ENCODE measurements at places on chromosomes 16 and 17.

- DNase-seq = no peak
Measured at GRCh38 chr16:58299757-58300349, 5.0 kb upstream of the PRSS54 start.

DNA sequence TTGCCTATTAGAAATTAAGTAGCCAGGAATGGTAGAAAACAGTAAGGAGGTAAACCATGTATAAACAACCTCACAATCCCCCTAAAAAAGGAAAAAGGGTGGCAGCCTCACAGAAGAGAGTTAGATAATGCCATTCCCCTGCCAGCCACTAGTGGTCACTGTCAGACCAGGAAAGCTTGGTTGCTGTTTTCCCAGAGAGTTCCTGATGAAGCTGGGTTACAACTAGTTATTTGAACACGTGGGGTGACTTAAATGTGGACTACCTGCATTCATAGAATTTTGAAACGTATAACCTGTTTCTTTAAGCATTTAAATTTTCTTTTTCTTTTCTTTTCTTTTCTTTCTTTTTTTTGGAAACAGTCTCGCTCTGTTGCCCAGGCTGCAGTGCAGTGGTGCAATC, 5.8 kb downstream of the GPRC5C start:
- DNase-seq = no peak

- DNase-seq = no peak
Measured at GRCh38 chr17:8067806-8068205, 19.7 kb downstream of the ALOX12B start.

GRCh38 chr16:70526403-70526802, 2.8 kb downstream of the SF3B3 start:
- DNase-seq = no peak

- DNase-seq = no peak
Measured at GRCh38 chr17:80465327-80465974, 11.0 kb downstream of the NPTX1 start.

- no peak for DNase-seq
Measured at GRCh38 chr17:42329025-42329976, 41.0 kb downstream of the STAT5A start.

GRCh38 chr17:32281011-32281451, 15.4 kb downstream of the RHBDL3 start:
- DNase-seq = no peak

DNA sequence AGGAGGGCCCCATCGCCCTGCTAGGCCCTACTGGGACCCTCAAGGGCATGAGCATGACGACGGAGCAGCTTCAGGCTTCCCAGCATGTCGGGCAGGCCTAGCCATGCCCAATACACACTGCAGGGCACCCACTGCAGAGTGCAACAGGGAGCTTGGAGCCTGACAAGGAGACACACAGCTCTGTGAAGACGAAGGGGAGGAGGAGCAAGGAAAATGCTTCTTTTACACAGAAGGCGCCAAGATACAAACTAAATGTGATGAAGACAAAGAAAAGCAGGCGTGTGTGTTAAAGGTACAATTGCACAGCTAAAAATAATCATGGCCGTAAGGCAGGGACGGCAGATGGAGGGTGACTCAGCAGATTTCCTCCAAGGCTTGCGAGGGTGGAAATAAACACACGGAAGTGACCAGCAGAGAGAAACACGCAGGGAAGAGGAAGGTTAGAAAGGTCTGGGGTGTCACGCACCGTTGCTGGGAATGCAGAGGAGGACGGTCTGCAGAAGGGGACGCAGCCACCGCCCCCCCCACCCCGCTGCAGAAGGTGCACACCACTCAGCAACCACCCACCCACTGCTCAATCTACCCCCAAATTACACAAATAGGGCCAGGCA, 108.5 kb downstream of the ZNF778 start:
- DNase-seq = no peak

GRCh38 chr16:20850981-20851380, 44.7 kb downstream of the REXO5 start:
- no peak for DNase-seq

GRCh38 chr17:72386619-72387237, 265.9 kb downstream of the SOX9 start:
- DNase-seq = peak; percentile 57

DNA sequence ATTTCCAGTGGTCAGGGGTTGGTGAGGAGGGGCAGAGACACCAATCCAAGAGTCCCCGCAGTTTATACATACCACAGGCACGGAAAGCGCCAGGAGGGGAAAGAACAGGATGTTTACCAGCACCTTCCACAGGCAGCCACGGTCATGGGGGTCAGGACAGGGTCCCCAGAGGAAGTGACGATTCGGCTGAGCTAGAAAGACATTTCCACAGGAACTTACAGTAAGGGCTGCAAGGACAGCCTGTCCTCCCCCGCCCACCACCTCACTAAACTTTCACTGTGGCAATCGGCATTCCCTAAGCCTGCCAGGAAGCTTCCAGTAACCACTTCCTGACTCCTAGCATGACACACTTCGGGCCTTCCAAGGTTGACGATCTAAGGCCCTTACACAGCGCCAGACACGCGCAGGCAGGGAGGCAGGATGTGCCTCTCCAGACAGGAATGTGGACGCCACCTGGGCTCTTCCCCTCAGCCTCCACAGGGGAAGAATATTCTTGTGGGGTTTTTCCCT, 1.2 kb upstream of the MT2A start:
- no peak for DNase-seq

DNA sequence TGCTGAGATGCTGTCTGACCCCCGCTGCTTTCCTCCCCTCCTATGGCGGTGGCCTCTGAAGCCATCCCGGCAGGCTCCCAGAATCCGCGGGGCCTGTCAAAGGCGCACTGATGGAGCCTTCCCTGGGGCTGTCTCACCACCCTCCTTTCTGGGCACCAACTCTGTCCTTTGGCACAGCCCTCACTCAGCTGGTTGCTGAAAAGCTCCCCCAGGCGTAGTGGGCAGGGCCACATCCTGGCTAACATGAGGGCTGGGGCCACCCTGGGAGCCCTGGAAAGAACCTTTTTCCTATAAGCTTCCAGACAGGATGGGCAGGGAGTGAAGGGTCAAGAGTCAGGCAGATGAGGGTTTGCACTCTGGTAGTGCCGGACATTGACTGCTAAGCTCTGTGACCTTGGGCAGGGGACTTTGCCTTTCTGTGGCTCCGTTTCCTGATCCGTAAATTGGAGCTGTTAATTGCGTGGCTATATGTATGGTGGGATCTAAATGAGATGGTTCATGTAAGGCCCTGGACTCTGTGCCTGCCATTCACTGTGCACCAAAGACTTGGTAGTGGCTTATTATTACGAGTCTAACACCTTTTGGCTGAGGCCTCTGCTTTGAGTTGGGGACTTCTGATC, 27.6 kb upstream of the LASP1NB start:
- no peak for DNase-seq

- DNase-seq = peak; percentile 36
Measured at GRCh38 chr16:69089091-69089910, 16.2 kb upstream of the HAS3 start.

GRCh38 chr16:54526916-54527315, 240.3 kb upstream of the IRX3 start:
- DNase-seq = no peak

DNA sequence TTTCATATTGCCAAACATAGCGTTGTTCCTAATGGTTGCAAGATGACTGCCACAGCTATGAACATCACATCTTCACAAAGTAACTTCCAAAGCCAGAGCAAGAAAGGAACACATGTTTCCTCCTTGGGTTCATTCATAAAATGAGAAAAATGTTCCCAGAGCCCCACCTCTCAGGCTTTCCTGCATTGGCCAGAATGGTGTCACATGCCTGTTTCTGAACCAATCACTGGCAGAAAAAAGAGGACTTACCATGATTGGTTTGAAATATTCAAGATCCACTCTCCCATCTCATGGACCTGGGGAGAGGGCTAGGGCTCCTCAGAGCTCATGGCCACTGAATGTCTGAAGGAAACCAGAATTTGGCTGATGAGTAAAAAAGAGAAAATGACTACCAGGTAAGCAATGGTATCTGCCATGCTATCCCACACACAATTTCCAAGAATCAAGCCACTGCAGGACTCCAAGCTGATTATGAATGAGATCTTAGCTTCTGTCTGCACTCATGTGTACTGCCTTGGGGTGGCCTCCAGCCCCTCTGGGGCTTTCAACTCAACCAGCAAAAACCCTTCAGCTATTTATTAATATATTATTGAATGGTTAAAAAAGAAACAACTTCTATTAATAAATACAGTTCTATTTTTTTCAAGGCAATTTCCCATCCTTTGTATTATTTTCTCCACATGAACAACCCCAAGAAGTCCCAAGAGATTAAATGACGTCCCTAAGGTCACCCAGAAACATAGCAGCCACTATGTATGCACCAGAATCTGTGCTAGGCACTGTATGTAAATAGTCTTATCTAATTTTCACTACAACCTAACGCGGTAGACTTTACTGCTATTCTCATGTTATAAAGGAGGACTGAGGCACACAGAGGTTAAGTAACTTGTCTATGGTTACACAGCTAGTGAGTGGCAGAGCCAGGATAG, 61.4 kb upstream of the TMC5 start:
- DNase-seq = no peak

GRCh38 chr17:56110463-56111135, 42.7 kb upstream of the ANKFN1 start:
- peak; percentile 70 for DNase-seq

- DNase-seq = no peak
Measured at GRCh38 chr17:7263801-7264078, 1.5 kb upstream of the CLDN7 start.

DNA sequence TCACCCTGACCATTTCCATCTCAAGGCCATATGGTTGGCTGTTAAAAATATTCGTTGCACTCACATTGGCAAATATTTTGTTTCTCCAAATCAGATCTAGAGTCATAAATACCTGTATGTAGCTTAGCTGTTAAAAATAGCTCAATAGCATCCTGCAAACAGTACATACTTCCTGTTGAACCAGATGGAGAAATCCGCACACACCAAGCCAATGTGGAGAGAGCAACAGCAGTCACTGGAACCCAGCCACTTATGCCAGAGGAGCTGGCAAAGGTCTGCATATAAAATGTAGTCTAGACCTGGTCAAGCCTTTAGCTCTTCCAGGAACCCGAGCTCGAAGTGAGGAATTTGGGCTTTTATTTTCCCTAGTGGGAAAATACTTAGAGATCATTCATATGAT, 146.4 kb upstream of the KCNJ16 start:
- no peak for DNase-seq

GRCh38 chr17:9350080-9350479, 225.5 kb downstream of the STX8 start:
- no peak for DNase-seq

GRCh38 chr16:54444851-54445458, 158.4 kb upstream of the IRX3 start:
- DNase-seq = no peak

DNA sequence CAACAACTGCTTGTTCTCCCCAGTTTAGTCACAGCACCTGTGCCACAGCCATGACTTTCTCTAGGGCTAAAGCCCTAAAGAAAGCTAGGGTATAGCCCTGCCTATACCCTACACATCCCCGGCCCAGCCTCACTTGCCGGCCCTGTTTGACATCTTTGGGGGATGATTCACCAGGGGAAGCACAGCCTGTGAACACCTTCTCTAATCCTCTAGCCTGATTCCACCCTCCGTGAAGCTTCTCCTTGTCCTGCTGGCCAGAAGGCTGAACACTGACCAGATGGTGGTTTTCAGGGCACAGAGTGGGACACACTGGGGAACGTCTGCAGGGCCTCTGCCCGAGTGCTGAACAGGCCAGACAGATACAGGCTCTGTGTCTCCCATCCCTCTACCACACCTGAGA, 6.0 kb downstream of the CLEC16A start:
- DNase-seq = no peak

DNA sequence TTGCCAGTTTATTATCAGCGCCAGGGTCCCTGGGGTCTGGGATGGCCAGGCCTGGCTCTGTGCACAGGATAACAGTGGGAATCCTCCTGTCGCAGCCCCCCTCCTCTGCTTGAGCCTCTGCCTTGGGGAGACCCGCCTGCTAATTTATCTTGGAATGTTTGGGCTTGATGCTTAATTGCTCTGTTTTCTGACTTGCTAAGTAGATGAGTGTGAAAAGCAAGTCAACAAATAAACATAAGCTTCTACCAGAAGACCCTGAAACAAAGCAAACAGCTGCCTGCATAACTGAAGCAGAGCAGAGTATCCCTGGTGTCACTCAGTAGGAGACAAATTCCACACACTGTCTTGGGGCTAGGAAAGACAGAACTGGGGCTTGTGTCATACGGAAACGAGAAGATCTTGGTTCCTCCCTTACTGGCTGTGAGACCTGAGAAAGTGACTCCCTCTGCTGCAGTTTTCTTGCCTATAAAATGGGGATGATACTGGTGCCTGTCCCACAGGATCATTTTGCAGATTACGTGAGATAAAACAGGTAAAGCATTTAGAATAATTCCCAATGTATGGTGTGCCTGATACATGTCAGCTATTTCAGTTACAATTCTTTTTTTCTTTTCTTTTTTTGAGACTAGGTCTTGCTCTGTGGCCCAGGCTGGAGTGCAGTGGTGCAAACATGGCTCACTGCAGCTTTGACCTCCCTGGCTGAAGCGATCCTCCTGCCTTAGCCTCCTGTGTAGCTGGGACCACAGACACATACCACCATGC, 44.8 kb upstream of the IRX3 start:
- DNase-seq = no peak

DNA sequence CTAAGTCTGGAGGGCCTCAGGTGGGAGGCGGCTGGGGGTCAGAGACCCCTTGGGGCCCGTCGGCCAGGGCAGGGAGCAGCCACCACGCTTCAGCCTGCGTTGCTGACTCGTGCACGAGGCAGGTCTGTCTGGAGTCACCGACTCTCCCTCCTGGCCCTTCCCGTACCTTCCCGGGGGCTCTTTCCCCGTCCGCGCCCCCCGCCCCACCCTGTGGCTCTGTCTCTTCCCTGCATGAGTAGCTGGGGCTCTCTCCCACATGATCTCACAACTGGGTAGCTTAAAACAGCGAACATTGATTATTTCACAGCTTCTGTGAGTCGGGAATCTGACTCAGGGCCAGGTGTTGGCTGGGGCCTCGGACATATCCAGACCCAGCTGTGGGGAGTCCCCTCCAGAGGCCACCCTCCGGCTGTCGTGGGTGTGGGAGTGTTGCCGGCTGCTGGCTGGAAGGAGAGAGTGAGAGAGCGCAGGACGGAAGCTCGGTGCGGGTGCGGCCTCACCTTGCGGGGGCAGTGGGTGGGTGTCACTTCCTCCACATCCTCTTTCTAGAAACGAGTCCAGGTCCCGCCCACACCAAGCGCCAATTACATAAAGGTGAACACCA, 17.3 kb downstream of the BAHCC1 start:
- DNase-seq = no peak

GRCh38 chr17:17723354-17724261, 42.4 kb downstream of the RAI1 start:
- peak; percentile 33 for DNase-seq

- DNase-seq = no peak
Measured at GRCh38 chr16:49452578-49452977, 79.0 kb downstream of the C16orf78 start.

DNA sequence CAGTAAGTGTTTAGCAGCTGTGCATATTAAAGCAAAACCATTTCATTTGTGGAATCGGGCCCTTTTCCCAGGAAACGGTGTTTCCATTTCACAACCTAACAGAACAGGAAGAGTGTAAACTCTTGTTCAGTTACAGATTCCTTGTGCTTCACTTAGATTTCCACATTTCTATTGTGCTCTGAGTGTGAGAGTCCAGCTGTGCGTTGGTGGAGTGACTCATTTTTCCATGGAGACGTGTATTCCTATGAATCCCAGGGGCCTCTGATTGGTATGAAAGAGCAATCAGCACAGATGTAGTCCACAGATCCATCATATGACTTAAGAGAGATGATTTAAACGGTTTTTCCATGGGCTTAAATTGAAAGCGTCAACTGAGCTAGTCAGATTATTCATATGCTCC, 13.3 kb upstream of the CAVIN1 start:
- no peak for DNase-seq
